ENCODE measurements at places on chromosomes 6 and 20.

DNA sequence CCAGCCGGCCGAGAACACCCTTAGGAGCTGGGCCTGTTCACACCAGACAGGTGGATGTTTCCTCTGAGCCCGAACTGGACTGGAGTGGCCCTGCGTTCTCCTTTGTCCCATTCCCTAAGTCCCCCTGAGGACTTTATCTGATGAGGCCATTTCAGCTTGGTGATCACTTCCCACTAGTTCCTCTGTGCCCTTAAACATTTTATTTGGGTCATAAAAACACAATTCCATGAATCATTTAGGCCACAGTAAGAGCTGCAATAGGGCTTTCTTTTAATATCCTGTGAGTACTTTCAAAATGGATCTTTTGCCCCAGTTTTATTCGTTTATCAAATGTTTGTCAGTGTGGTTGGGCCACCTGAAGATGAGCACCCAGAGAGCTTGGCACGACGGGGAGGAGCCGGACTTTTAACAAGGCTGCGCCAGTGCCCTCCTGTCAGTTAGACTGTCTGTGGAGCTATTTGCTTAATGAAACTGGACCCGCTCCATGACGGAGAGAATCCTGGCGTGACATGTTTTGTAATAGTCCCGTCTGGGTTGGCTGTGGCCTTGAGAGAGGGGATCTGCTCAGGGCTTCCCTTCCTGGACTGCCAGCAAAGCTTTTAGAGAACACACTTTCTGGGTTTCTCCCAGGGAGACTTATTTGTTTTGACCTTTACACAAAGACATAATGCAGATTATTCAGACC is 53.5 kb downstream of the ZDHHC14 start:
- no peak for DNase-seq

GRCh38 chr6:106475284-106475683 is 114.8 kb downstream of the CRYBG1 start:
- no peak for DNase-seq

DNA sequence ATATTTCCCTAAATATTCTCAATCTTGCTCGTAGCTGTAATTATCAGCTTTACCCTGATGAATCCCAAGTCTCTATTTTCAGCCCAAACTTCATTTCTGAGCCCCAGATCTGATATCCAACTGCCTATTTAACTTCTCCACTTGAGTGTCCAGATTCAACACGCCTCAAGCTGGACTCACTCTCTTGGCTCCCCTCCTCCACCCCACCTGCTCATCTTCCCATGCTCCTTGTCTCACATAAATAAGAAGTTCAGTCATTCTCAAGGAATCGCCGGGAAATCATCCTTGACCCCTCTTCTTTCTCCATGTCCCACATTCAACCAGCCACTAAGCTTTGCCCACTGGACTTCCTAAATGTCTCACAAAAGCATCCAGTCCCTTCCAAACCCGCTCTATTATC is 89.9 kb upstream of the STMND1 start:
- no peak for DNase-seq

- DNase-seq, result no peak
Measured at GRCh38 chr6:77318256-77318655, 145.0 kb downstream of the HTR1B start.

DNA sequence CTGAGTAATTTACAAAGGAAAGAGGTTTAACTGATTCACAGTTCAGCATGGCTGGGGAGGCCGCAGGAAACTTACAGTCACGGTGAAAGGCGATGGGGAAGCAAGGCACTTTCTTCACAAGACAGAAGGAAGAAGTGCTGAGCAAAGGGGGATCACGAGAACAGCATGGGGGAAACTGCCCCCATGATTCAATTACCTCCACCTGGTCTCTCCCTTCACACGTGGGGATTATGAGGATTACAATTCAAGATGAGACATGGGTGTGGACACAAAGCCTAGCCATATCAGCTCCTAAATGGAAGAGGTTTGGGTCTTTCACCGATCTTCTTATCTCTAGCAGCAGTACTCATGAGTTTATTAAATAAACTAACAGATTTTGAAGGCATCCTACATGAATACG is 152.9 kb upstream of the RUNX2 start:
- DNase-seq, result no peak

DNA sequence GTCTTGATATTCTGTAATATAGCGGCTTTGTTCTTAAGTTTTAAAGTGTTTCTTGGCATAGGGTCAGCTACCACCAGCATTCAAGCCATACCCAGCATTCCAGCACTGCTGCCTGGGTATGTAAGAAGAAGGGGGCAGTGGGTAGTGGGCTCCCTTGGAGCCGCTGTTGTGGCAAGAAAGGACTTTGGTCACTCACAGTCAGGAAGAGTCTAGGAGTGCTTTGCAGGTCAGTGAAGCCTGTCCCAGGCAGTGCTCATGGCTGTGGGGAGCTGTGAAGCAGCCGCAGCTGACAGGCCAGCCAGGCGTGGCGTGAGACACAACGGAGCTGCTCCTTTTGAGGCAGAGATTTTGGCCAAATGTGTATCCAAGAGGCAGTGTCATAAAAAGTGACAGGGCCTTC is 512.0 kb downstream of the CDKAL1 start:
- DNase-seq, result peak; percentile 92

- DNase-seq, result no peak
Measured at GRCh38 chr6:126640921-126641320, 301.0 kb downstream of the CENPW start.

GRCh38 chr20:54140927-54141566 is 32.7 kb downstream of the CYP24A1 start:
- peak; percentile 36 for DNase-seq

GRCh38 chr6:4130357-4130987 is 4.9 kb downstream of the ECI2 start:
- DNase-seq, result no peak

- no peak for DNase-seq
Measured at GRCh38 chr20:53718142-53719021, 124.7 kb upstream of the ZNF217 start.
